ENCODE measurements at places on chromosomes 13 and 19.

DNA sequence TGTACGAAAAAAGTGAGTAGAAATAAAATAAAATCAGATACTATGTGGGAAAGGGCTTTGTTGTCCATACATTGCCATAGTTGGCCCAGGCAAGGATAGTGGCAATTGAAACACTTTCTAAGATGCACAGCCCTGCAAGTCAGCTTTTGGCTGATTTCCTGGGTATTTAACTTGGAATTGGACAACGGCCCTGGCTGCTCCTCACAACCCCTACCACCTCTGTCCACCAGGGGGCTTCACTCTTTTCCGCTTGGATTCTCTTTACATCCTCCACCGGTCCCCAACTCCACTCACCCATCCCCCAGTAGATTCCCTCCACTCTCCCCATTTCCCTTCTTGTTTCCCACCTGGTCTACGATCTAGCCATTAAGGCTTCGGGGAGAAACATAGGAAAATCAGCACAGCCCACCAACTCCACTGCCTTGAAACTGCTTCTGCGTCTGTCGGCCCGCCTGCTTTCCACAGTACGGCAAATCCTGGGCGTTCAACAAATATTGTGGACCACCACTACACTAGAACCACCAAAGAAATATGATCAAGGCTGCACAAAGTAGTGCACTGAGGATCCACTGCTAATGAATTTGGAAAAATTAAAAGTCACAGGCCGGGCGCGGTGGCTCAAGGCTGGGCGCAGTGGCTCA is 48.6 kb upstream of the GTF3A start:
- DNase-seq, result peak; percentile 26

GRCh38 chr19:2352121-2352520 is 7.9 kb upstream of the TMPRSS9 start:
- DNase-seq, result no peak

DNA sequence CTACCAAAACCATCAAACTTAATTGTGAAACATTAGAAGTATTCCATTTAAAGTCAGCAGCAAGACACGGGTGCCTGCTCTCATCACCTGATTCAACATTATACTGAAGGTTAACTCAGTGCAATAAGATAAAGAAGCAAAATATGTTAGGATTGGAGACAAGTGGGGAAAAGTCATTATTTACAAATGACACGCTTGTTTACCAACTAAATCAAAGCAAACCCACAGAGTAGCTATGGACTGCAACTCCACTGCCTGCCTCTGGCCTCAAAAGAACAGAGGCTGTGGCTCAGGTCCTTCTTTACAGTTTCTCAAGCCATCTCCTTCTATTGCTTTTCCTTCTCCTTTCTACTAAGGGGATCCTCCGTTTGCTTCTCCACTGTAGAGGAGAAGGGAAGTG is 21.0 kb upstream of the ATP12A start:
- DNase-seq, result no peak

GRCh38 chr13:93420887-93421286 is 194.3 kb downstream of the GPC6 start:
- DNase-seq, result no peak

DNA sequence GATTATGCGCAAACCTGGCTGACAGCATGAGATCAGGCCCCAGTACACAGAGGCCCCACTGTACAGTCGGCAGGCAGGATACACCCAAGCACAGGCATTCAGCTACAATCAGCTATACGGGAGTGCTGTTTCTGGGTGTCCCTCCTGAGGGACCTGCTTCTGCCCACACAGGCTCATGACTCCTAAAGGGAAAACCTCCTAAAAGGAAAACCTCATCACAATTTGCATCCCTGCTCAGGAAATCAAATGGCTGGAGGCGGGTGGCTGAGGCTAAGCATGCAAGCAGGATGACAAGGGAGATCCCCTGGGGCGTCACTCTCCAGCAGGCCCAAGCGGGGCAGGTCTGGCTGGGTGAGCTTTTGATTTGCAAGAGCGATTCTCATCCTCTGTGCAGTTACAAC is 99.8 kb downstream of the CRYL1 start:
- DNase-seq, result no peak
